ENCODE measurements at places on chromosomes 2 and 18.

GRCh38 chr18:58148954-58149471, 105.0 kb downstream of the NEDD4L start:
- DNase-seq: no peak

GRCh38 chr2:43472527-43473194, 123.2 kb downstream of the THADA start:
- DNase-seq: no peak

DNA sequence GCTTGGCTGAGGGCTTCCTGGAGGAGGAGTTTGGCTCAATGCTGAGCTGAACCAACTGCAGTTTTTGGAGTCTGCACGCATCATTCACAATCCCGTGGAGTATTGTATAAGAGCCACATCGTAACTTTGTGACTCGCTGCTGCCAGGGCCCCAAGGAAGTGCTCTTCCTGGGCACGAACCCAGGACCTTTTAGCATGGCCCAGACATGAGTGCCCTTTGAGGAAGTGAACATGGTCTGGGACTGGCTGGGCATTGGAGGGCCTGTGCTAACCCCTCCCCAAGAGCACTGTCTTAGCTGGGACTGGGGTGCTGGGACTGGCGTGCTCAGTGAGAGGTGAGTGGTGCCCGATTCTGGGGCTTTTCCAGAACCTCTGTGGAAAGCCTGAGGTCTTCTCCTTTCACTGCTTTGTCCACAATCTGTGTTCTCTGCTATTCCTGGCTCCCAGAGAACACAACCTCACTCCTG, 88.6 kb downstream of the LIPG start:
- DNase-seq: no peak

- DNase-seq: no peak
Measured at GRCh38 chr2:152617456-152618192, 99.6 kb downstream of the PRPF40A start.

- DNase-seq: no peak
Measured at GRCh38 chr2:143551971-143552650, 422.9 kb downstream of the ARHGAP15 start.

DNA sequence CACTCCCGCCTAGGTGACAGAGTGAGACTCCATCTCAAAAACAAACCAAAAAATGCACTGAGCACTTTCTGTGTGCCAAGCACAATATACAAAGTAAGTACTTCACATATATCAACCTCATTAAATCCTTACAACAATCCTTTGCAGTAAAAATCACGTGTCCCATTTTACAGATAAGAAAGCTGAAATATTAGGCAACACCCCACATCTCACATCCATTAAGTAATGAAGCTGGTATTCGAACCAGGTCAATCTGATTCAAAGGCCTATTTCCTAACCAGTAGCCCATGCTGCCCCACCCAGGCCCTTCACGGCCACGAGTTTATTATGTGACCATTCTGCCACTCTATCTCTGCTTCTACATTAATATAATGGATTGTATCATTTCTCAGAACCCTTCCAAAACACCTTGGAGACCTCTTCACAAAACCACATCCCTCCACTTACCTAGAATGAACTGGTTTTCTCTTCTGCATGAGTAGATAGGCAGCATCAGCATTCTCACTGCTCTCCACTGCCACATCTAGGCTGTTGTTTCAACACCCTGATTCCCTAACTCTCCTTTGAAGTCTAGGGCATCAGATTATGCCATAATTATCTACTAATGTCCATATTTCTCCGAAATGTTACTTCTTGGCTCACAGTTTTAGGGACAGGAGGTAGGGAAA, 3.1 kb upstream of the EXOC6B start:
- DNase-seq: no peak

DNA sequence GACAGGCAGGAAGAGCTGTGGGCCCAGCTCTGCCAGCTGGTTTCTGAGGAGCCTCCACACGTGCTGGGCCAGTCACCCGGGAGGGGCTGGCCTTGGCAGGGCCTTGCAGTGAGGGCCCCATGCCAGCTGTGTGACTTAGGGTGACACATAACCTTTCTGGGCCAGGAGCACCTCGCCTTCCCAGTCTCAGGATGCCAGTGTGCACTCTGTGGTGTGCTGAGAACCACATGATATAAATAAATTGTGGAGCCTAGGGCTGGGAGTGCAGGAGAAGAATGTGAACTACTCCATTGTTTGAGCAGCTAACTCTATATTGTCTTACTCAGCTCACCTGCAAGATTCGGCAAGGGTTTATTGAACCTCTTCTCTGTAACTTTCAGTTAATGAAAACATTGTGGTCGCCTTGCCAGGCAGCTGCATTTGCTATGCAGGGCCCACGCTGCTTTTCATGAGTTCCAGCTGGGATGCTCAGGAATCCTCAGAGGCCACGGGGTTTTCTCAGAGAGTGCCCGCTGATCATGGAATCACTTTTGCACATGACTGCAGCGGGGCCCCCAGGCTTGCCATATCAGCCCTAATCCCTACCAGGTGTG, 222.3 kb downstream of the SH3RF3 start:
- peak; percentile 74 for DNase-seq

- DNase-seq: no peak
Measured at GRCh38 chr2:85681776-85682175, 12.4 kb upstream of the GNLY start.

- DNase-seq: no peak
Measured at GRCh38 chr2:159137511-159138241, 148.8 kb downstream of the WDSUB1 start.

GRCh38 chr2:100042562-100042961, 99.8 kb downstream of the AFF3 start:
- DNase-seq: no peak

- peak; percentile 14 for DNase-seq
Measured at GRCh38 chr2:150303281-150303680, 184.2 kb downstream of the RND3 start.

GRCh38 chr2:120218181-120218580, 5.0 kb downstream of the TMEM185B start:
- DNase-seq: no peak

DNA sequence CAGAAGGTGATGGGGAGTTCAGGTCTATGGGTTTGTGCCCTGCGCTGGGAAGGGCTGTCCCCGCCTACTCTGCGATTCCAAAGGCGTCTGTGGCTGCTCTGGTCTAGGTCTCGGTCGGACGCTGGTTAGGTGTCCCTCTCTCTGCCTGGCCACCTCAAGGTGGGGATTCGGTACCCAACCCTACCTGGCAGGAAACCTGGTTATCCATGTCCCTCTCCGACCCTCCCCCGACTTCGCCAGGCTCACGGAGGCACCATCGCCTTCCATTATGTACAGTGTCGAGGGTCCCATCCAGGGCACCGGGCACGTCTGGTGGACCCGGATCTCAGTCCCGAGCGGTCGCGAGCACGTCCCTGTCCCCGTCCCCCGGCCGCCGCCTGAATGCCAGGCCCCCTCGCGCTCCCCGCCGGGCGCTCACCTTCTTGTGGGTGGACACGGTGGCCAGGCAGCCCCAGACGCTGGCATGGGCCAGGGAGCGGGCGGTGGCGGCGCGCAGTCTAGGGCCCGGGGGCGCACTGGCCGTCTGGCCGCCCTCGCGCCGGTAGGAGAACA, 628 bp downstream of the CREG2 start:
- no peak for DNase-seq

GRCh38 chr18:47248115-47248603, 3.3 kb downstream of the SKOR2 start:
- DNase-seq: no peak

DNA sequence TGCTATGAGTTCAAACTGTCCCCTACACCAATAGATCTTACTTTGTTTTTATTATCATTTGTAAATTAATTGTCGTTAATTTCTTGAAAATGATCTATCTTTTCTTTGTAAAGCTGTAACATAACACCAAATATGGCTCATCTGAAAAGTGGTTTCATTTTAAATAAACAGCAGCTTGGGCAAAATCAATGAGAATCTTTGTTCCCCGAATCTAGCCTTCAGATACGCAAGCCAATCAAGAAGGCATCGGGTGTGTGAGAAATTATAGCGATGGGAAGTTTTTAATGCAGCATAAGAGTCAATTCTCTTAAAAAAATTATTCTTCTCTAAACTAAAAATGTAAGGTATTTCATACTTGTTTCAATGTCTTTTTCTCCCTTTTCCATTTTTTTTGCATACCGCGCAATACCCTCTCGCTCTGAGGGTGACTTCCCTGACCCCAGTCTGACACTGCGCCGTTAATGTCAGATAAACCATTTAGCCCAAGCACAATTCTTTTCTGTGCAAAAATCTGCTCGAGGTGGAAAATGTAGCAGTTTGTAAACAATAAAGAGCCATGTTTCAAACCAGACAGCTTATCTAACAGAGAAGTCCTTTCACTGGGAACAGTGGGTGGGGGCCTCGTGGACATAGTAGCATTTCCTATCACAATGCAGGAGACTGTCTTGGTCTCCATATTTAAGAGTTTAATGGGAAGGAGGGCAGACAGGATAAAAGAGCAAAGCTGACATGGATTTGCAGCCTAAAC, 129.4 kb downstream of the TCF4 start:
- DNase-seq: no peak

GRCh38 chr2:142180820-142181533, 50.2 kb upstream of the LRP1B start:
- peak; percentile 26 for DNase-seq

DNA sequence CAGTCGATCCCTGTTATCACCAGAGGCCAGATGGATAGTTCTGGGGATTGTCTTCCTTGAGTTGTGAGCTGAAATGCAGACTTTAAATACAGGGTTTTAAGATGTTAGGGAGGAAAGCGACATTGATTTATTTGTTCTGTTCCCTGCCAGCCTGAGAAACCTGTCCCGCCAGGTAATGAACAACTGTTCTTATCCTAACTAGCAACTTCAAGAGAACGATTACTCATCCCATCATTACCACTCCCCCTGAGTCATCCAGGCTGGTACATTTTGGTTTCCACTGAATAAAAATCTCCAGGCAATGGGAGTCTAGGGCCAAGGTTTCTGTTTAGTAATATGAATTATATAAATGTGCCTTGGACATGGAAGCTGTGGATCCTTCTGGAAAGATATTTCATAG, 131.2 kb downstream of the LYPD6B start:
- no peak for DNase-seq

DNA sequence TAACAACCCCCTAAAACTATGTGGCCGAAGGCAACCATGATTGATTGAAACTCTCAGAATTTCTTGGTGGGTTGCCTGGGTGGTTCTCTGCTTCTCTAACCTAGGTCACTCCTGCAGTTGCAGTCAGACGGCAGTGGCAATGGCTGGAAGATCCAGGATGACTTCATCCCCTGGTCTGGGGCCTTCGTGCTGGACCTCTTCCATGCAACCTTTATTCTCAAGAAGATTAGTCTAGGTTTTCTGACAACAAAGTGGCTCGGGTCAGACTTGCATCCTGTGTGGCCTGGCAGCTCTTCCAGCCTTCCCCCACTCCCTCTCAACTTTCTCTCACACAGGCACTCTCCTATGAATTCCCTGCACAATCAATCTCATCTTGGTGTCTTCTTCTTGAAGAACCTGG, 76.4 kb downstream of the METTL4 start:
- DNase-seq: no peak

GRCh38 chr2:111252436-111252835, 131.7 kb downstream of the BCL2L11 start:
- no peak for DNase-seq

DNA sequence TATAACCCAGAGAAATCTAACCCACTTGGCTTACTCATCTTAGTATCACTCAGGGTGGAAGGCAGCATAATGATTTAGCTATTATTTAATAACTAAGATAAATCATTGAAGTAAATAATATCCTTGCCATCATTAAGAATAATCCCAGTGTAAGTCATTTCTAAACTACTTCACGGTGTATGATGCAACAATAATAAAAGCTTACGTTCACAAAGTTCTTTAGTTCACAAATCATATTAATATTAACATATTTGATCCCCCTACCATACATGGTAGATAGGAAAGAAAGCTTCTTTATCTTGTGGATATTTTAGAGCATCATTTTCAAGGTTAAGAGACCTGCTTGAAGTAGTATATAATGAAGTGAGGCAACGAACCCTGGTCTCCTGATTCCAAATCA, 401.0 kb downstream of the NCKAP5 start:
- DNase-seq: no peak

GRCh38 chr18:55465313-55465712, 122.7 kb downstream of the TCF4 start:
- no peak for DNase-seq

DNA sequence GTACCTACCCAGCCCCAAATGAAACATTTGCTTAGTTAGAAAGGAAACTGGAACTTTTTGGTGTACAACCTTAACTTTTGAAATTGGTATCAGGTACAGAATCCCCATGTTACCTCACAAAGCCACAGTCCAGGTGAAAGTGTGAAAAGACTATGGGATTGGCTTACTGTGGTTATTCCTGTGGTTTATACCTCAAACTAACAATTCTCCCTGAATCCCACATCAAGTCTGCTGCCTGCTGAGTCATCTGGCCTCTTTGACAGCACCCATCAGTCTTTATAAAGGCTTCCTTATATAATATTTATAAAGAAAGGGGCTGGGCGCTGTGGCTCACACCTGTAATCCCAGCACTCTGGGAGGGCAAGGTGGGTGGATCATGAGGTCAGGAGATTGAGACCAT, 164.6 kb downstream of the TMEM247 start:
- no peak for DNase-seq

GRCh38 chr18:71374294-71375000, 1085.6 kb downstream of the SOCS6 start:
- DNase-seq: no peak

GRCh38 chr2:66387016-66387753, 47.7 kb upstream of the MEIS1 start:
- no peak for DNase-seq

DNA sequence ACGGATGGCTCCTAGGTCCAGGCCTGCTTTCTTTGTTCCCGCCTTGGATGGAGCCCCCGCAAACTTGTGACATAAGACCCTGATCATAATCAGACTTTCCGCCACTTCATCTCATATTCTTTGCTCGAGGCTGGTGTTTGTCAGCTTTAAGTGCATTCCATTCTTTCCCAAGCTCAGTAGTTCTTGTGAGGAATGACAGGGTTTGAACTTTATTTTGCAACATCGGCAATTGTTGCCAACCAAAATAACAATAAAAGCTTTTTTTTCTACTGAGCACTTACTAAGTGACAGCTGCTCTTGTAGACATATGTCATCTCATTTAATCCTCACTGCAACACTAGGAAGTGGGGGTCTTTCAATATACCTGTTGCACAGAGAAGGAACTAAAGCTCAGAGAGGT, 178.8 kb upstream of the ST6GAL2 start:
- no peak for DNase-seq

DNA sequence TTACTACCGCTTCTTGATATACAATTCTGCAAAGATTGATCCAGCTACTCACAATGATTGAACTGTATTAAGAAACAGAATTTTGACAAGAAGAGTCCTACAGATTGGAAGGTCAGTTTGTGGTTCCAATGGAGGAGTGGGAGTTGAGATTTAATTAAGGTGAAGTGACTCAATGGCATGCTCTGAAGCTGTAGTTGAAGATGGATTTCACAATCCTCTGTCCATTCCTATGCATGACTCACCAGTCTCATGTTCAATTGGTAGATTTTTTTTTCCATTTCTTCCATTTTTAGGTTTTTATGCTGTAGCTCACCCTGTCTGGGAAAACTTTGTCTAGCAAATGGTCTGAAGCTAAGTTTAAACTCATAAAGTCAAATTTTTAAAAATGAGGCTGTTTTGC, 83.3 kb downstream of the DPP4 start:
- DNase-seq: no peak

Data from RPMI8226 (cell line).